Right atrium auricular region (tissue), 2 donors: ENCODE measurements at places on chromosomes 4 and X. TPM values are rescaled to one million over a fixed set of nuclear protein-coding genes. Genes with fewer than 3 reads are reported as not detected.

- no peak for DNase-seq
Measured at GRCh38 chrX:108464604-108465003, 25.0 kb downstream of the COL4A5 start.

- no peak for DNase-seq
Measured at GRCh38 chr4:184427687-184428086, 46.7 kb downstream of the IRF2 start.

- DNase-seq: no peak
Measured at GRCh38 chr4:170030121-170030520, 3.9 kb upstream of the MFAP3L start.

DNA sequence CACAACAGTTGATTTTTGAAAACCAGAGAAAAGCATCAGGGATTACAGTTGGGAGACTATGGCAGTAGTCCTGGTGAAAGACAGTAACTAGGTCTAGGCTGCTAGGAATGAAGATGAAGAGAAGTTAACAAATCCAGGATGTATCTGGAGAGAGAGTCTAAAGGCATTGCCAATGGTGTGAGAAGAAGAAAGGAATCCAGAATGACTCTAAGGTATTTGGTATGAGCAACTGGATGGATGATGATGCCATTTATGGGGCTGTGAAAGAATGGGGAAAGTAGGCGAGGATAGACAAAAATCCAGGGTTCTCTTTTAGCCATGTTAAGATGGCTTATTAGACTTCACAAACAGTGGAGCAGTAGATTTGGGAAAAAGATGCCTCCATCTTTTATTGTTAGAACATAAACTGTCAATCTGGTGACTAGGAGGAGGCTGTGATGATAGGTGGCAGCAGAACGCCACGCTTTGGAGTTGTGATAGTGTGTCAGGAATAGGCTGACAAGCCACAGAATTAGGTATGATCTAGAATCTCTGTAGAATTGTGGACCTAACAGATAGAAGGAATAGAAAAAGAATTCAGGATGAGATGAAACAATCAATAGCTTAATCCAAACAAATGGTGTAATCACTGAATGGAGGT, 27.3 kb upstream of the JADE1 start:
- no peak for DNase-seq

GRCh38 chr4:7266525-7267292, 74.4 kb downstream of the SORCS2 start:
- no peak for DNase-seq

DNA sequence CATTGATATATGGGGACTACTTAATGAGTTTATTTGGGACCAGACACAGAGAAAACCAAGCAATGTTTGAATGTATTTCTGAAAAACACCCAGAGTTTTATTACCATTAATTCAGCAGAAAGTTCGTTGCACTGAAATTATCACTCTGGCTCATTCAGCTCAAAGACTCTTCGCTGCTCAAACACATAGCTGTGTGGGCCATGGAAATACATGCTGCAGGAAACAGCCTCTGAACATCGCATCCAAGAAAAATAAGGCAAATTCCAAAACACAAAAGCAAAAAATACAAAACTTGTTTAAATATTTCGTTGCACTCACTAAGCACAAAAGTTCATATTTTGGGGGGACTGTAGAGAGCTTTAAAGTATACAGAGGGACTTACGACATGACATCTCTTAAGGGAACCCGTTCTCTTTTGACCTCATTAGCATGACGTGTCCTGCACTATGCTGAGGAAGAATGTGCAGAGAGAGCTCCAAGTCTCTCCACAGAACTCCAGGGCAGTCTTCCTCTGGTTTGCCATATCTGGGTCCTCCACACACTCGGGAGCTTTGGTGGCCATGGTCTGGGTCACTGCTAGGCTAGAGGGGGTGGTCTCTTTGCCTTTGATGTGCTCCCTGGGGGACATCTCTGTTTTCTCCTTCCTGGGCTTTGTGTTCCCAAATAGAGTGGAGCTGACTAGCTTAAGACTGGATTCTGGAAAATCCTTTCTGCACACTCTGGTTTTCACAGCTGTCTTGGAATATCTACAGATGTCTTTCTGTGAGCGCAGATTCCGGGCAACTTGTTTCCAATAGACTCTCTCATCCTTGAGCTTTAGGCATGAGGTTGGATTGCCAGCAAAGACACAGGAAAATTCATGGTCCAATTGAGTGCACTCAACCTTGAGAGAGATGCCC, 2.8 kb downstream of the FGFBP1 start:
- DNase-seq: no peak

- peak; percentile 83 for DNase-seq
Measured at GRCh38 chr4:113435893-113436292, 325.6 kb downstream of the CAMK2D start.

- DNase-seq: no peak
Measured at GRCh38 chr4:12579172-12579571, 905.0 kb downstream of the RAB28 start.

DNA sequence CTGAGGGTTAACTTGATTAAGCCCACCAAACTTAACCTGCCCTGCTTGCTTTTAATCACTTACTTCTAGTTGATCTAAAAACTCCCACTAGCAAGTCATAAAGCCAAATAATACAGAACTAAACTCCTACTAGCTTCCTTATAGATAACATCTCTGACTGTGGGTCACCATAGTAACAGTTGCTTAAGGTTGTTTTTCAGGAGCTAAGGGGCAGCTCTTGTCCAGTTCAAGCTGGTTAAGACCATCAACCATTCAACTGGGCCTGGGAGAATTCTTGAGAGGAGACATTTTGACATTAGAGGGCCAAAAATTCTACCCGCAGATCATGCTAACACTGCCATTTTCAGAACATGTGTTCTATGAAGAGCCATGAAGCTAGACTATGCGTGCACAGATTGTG, 67.0 kb downstream of the UCHL1 start:
- no peak for DNase-seq

DNA sequence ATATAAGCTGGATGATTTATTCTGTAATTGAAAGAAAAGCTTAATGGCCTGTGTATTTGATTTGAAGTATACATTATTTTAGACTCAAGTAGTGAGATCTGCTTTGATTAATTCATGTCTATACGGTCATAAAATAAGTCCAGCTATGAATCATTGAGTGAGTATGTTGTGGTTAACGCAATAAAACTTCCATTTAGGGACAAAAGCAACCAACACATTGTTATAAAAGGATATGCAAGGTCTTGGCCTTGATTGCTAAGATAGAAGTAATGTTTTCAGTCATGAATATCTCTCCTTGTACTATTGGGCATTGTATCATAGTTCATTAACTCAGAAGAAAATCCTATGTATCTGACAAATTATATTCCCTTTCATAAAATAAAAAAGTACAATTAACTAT, 162.1 kb downstream of the EPHA5 start:
- no peak for DNase-seq

GRCh38 chrX:104712515-104712914, 146.5 kb downstream of the IL1RAPL2 start:
- no peak for DNase-seq

DNA sequence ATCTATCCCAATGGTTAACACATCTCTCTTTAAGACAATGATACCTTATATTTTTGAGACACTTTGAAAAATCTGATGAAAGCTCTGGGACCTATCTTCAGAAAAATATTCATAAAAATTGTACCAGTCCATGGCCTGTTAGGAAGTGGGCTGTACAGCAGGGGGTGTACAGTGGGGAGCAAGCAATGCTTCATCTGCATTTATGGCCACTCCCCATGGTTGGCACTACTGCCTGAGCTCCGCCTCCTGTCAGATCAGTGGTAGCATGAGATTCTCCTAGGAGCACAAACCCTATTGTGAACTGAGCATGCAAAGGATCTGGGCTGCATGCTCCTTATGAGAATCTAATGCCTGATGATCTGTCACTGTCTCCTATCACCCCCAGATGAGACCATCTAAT, 42.6 kb downstream of the C4orf51 start:
- DNase-seq: no peak

- no peak for DNase-seq
Measured at GRCh38 chrX:11611965-11612364, 53.8 kb downstream of the ARHGAP6 start.

DNA sequence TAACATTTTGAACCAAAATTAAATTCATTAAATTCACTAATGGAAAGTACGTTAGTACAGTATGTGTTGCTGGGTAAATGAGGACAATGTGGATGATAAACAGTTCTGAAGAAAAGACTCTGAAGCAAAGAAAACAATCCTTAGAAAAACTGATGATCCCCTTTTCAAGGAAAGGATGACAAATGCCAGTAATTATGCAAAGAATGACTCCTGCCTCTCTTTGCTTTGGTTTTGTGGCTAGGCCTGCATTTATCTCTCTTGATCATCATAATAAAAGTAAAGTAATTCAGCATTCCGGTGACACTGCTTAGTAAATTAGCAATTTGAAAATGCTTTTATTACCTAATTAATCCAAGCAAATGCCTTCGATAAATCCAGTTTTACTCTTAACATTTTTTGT, 652.2 kb upstream of the DIPK2B start:
- DNase-seq: no peak

- no peak for DNase-seq
Measured at GRCh38 chr4:135548711-135549110, 1347.1 kb upstream of the PABPC4L start.

GRCh38 chr4:35238793-35239192, 1005.5 kb downstream of the ARAP2 start:
- no peak for DNase-seq

The PPEF2 gene
- not detected for total RNA-seq

The NAAA gene
- 39.5 TPM for total RNA-seq

The DOK7 gene
- total RNA-seq: 68.9 TPM

The SLC39A8 gene
- 143 TPM for total RNA-seq

The AFP gene
- not detected for total RNA-seq

The BEX4 gene
- 74.9 TPM for total RNA-seq
